ENCODE measurements at places on chromosomes 12 and 14.

- H3K4me1 ChIP-seq: no peaks in the 10 kb centered on the region
- no peak for DNase-seq
- no peaks in the 10 kb centered on the region for H3K36me3 ChIP-seq
- H3K27ac ChIP-seq: no peak overlapping the region
- H3K4me3 ChIP-seq: no peak overlapping the region
- no peaks in the 10 kb centered on the region for H3K27me3 ChIP-seq
These were observed 118.8 kb downstream of the SCARB1 start for GRCh38 chr12:124744659-124745464.

GRCh38 chr12:120640861-120641833, 721 bp downstream of the CABP1 start:
- peak overlapping the region; percentile 44 for H3K4me3 ChIP-seq
- peaks cover 8% of the 10 kb centered on the region for H3K4me1 ChIP-seq
- H3K36me3 ChIP-seq: no peaks in the 10 kb centered on the region
- peak; percentile 54 for DNase-seq
- no peak overlapping the region for H3K27ac ChIP-seq
- peaks cover 19% of the 10 kb centered on the region for H3K27me3 ChIP-seq

- H3K4me3 ChIP-seq: no peak overlapping the region
- H3K27ac ChIP-seq: no peak overlapping the region
- H3K36me3 ChIP-seq: no peaks in the 10 kb centered on the region
- H3K27me3 ChIP-seq: no peaks in the 10 kb centered on the region
These were observed 88.7 kb downstream of the ASCL1 start for GRCh38 chr12:103046154-103046553.

GRCh38 chr14:21014761-21015190, 10.1 kb downstream of the NDRG2 start:
- peaks cover 25% of the 10 kb centered on the region for H3K36me3 ChIP-seq
- no peak overlapping the region for H3K27ac ChIP-seq
- no peak overlapping the region for H3K4me3 ChIP-seq
- H3K4me1 ChIP-seq: no peaks in the 10 kb centered on the region

Measured in naive thymus-derived CD4-positive, alpha-beta T cell (primary cell).